Activated T-helper 1 cell treated with anti-CD3 and anti-CD28 coated beads, Interleukin-12 subunit alpha, Interleukin-12 subunit beta, Interleukin-2, Interleukin-4 antibody, amounts not matched to agents 30 ng/mL and 10 ng/mL and 1 ng/mL, durations not matched to agents 14 hours and 24 hours and 36 hours (primary cell): ENCODE measurements at places on chromosomes 16 and 17. TPM values are rescaled to one million over a fixed set of nuclear protein-coding genes. Genes with fewer than 3 reads are reported as not detected.

DNA sequence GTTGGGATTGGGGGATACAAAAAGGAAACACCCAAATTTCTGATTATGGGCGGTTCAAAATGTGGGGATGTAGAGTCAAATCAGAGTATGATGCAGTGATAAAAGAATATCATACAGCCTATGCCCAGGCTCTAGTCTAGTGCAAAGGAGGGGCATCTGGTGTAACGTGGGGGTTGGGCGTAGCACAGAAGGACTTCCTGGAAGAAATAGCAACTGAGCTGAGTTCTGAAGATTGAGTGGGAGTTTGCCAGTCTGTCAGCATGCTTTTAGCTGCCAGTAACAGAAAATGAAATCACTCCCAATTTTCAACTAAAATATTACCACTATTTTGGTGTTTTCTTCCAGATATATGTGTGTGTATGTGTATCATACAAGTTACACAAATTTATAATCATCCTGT, 196.9 kb downstream of the SPECC1 start:
- DNase-seq, result no peak
- H3K27ac ChIP-seq, result no peak overlapping the region
- no peak overlapping the region for H3K4me3 ChIP-seq
- H3K4me1 ChIP-seq, result peaks cover 15% of the 10 kb centered on the region
- peaks cover 1% of the 10 kb centered on the region for H3K27me3 ChIP-seq

DNA sequence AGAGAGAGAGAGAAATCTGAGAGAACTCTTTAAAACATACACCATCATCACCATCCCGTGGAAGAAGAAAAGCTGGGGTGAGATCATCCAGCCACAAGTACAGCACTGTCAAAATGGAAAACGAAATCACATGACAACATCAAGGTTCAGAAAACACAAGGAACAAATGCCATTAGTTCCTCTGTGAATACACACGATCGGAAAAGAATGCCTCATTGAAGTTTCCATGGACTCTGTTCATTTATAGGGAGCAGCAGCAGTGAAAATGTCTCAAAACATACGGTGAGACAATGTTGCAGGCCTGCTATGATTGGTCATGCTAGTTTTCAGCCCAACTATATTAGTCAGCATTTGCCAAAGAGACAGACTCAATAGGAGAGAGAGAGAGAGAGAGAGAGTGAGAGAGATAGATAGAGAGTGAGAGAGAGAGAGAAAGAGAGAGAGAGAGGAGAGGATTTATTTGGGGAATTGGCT, 4.4 kb downstream of the CFAP97D1 start:
- H3K27me3 ChIP-seq, result peaks cover 39% of the 10 kb centered on the region
- H3K4me3 ChIP-seq, result no peak overlapping the region
- no peak for DNase-seq
- H3K4me1 ChIP-seq, result peaks cover 1% of the 10 kb centered on the region
- no peak overlapping the region for H3K27ac ChIP-seq
- H3K36me3 ChIP-seq, result no peaks in the 10 kb centered on the region

Gene FSCN2
- 0.52 and 0.64 TPM in 2 replicates for total RNA-seq

DNA sequence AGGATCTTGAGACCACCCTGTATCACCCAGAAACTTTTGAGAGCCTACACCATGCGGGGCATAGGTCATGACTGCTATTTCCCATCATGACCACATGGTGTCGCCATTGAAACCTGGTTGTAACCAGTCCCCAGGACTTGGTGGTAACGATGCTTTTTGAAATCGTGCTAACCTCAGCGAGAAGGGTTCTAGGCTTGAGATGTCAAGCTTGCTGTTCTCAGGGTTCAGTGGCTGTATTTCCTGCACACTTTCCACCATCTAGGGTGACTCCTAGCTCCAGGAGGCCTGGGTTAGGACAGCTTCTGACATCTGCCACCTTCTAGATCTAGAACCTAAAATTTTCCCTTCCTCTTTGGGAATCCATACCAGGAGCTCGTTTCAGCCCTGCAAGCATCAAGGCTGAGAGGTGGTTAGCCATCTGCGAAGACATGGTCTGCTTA, 13.0 kb upstream of the SPNS3 start:
- H3K4me3 ChIP-seq, result no peak overlapping the region
- no peaks in the 10 kb centered on the region for H3K36me3 ChIP-seq
- no peak overlapping the region for H3K27ac ChIP-seq
- H3K4me1 ChIP-seq, result no peaks in the 10 kb centered on the region
- H3K27me3 ChIP-seq, result no peaks in the 10 kb centered on the region

DNA sequence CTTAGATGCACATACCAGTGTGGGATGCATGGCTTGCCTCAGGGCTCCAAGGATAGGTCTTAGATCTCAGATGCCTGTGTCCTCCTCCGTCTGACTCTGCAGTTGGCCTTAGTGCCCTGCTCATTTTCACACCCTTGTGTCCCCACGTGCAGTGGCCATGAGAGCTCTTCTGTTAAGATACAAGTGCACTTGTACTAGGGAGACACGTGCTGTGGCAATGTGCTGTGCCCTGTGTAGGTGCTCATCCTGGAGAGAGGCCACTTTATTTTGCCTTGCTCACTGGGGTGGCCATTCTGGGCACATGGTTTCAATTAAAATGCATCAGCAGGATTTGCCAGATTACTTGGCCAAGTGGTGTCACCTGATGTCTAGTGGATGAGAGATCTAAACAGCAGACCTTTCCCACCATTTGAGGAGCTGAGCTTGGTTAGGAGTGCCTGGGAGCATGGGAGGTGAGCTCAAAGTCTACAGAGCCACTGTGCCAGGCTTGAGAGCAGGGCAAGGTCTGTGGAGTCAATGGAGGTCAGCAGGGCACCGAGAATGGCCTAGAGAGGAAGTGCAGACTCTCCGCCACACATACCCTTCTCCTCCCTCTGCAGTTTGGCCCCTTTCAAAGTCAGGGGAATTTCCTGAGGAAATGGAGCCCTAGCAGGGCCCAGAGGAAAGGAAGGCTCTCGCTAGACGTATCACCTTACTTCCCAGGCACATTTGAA, 25.2 kb upstream of the SMPD3 start:
- peaks cover 39% of the 10 kb centered on the region for H3K4me1 ChIP-seq
- peaks cover 5% of the 10 kb centered on the region for H3K27me3 ChIP-seq
- H3K4me3 ChIP-seq, result no peak overlapping the region
- H3K27ac ChIP-seq, result no peak overlapping the region

GRCh38 chr16:31138621-31139578, 3.4 kb upstream of the PRSS8 start:
- H3K27ac ChIP-seq, result no peak overlapping the region
- no peak overlapping the region for H3K4me3 ChIP-seq
- peaks cover 2% of the 10 kb centered on the region for H3K27me3 ChIP-seq
- no peak for DNase-seq
- H3K36me3 ChIP-seq, result no peaks in the 10 kb centered on the region

DNA sequence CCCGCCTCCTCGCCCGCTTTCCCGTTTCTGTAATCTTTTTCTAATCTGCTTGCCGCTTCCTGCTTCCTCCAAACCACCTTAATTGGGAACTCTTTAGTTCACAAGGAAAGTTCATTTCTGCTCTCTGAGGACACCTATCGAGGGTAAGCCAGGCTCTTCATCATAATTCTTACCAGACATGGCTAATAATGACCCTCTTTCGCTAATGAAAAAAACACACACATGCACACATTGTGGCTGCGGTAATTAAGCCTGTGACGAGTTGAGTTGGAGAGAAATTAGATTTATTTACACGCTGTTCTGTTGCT, 100.6 kb downstream of the ZNF423 start:
- peaks cover 20% of the 10 kb centered on the region for H3K27me3 ChIP-seq
- DNase-seq, result no peak
- H3K36me3 ChIP-seq, result no peaks in the 10 kb centered on the region
- no peak overlapping the region for H3K4me3 ChIP-seq
- H3K4me1 ChIP-seq, result no peaks in the 10 kb centered on the region
- no peak overlapping the region for H3K27ac ChIP-seq

Gene MMP25
- total RNA-seq, result 11.9 and 12.8 TPM in 2 replicates

DNA sequence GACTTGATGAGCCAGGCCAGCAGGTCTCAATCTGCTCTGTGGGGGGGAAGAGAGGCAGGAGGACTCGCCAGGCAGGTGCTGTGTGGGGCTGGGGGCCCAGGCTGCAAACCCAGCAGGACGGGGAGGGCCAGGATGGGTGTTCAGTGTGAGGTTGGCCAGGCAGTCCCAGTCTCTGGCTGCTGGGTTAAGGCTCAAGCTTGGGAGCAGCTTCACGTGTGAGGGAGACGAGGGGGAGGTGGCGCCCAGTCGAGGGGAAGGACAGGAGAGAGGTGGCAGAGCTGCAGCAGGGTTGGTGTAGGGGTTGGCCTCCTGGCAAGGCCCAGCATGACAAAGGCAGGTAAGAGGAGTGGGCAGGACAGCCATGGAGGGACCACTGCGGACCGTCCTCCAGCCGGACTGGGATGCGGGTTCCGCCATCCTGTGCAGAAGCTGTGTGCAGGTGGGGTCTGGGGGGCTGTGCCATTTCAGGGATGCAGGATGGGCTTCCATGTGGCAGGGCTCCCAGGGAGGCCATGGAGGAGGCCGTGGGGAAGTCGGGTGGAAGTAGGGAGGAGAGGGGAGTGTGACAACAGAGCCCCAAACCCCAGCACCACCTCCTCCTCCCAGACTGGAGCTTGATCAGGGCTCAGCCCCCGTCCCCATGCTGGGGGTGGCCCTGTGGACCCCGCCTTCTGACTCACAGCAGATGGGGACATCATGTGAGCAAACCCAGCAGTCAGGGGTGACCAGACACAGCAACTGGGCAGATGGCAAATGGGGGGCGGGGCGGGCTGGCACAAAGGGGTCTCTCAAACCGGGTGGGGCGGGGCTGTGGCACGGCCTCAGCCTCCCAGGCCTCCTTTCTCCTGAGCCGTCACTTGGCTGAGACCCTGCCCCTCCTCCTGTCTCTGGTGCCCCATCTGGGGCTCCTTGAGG, 2.8 kb downstream of the ADGRG1 start:
- no peak overlapping the region for H3K4me3 ChIP-seq
- no peaks in the 10 kb centered on the region for H3K36me3 ChIP-seq
- H3K27me3 ChIP-seq, result peaks cover 17% of the 10 kb centered on the region
- H3K27ac ChIP-seq, result no peak overlapping the region
- H3K4me1 ChIP-seq, result peaks cover 20% of the 10 kb centered on the region

- no peak overlapping the region for H3K4me3 ChIP-seq
- no peaks in the 10 kb centered on the region for H3K36me3 ChIP-seq
- no peaks in the 10 kb centered on the region for H3K4me1 ChIP-seq
- H3K27me3 ChIP-seq, result no peaks in the 10 kb centered on the region
- DNase-seq, result no peak
Measured at GRCh38 chr17:14701886-14702285, 401.0 kb downstream of the HS3ST3B1 start.

DNA sequence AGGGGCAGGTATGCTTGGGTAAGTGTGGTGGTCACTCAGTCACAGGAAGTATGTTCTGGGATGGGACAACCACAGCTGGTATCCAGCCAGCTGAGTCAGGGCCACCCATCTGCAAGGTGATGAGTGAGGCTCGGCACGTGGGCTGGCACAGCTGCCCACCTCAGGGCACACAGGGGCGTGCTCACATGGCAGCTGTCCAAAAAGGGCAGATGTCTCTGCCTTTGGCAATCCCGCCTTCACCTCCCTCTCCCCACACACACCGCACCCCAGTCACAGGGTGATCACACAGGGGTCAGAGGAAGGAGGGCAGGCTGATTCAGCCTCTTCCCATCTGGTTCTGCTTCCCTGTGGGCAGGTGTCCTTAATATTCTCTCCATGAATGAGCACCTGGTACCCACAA, 85.9 kb upstream of the TOB1 start:
- H3K4me3 ChIP-seq, result no peak overlapping the region
- H3K4me1 ChIP-seq, result peaks cover 5% of the 10 kb centered on the region
- H3K27ac ChIP-seq, result no peak overlapping the region
- H3K27me3 ChIP-seq, result no peaks in the 10 kb centered on the region
- DNase-seq, result no peak

GRCh38 chr16:58158725-58159124, 29.5 kb upstream of the CFAP20 start:
- H3K4me3 ChIP-seq, result no peak overlapping the region
- H3K27ac ChIP-seq, result no peak overlapping the region
- peaks cover 22% of the 10 kb centered on the region for H3K36me3 ChIP-seq
- peaks cover 10% of the 10 kb centered on the region for H3K4me1 ChIP-seq

DNA sequence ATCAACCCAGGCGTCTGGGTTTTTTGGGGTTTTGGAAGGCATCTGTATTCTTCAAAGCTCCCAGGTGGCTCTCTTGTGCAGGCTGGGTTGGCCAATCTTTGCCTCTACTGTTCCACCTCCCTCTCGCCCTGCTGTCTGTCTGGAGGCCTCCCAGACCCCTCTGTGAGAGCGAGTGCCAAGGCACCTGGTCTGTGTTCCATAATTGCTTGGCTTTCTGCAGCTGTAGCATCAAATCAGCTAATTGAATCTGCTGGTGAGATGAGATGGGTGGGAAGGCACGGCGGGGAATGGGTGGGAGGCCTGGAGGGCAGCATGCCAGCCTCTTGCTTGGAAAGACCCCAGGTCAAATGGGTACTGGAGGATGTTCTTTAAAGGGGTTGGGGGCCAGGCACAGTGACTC, 52.5 kb upstream of the CLEC19A start:
- H3K27me3 ChIP-seq, result no peaks in the 10 kb centered on the region
- H3K27ac ChIP-seq, result no peak overlapping the region
- H3K36me3 ChIP-seq, result no peaks in the 10 kb centered on the region
- no peaks in the 10 kb centered on the region for H3K4me1 ChIP-seq

DNA sequence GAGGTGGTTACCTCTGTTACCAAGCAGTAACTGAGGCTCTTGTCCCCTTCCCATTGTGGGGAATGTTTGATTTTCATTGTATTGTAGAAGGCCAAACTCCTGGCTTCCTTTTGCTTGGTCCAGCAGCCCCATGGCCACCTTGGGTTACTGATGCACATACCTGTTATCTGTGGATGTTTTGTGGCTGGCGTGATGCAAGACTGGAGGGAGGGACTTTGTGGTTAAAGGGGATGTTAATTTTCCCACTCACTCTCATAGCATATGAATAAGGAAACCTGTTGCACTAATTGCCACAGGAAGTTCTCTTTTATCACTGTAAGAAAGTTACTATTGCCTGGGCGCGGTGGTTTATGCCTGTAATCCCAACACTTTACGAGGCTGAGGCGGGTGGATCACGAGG, 168.6 kb upstream of the HS3ST4 start:
- no peak overlapping the region for H3K4me3 ChIP-seq
- H3K27me3 ChIP-seq, result no peaks in the 10 kb centered on the region
- no peaks in the 10 kb centered on the region for H3K36me3 ChIP-seq
- H3K4me1 ChIP-seq, result no peaks in the 10 kb centered on the region
- H3K27ac ChIP-seq, result no peak overlapping the region

GRCh38 chr17:1108478-1108764, 71.4 kb downstream of the ABR start:
- peak overlapping the region; percentile 77 for H3K4me3 ChIP-seq
- no peak for DNase-seq
- H3K27ac ChIP-seq, result peak overlapping the region; percentile 44
- peaks cover 40% of the 10 kb centered on the region for H3K4me1 ChIP-seq

GRCh38 chr16:47565454-47565853, 104.3 kb downstream of the PHKB start:
- no peak for DNase-seq
- peaks cover 53% of the 10 kb centered on the region for H3K4me1 ChIP-seq
- peaks cover 17% of the 10 kb centered on the region for H3K36me3 ChIP-seq
- H3K27ac ChIP-seq, result no peak overlapping the region
- no peaks in the 10 kb centered on the region for H3K27me3 ChIP-seq

- no peak overlapping the region for H3K27ac ChIP-seq
- peaks cover 2% of the 10 kb centered on the region for H3K27me3 ChIP-seq
- no peaks in the 10 kb centered on the region for H3K36me3 ChIP-seq
Measured at GRCh38 chr17:79506150-79506870, 104.5 kb downstream of the RBFOX3 start.

GRCh38 chr17:47741109-47741792, 8.2 kb downstream of the TBX21 start:
- H3K27ac ChIP-seq, result peak overlapping the region; percentile 81
- H3K27me3 ChIP-seq, result no peaks in the 10 kb centered on the region
- H3K36me3 ChIP-seq, result peaks cover 51% of the 10 kb centered on the region
- peaks cover 37% of the 10 kb centered on the region for H3K4me1 ChIP-seq
